ENCODE measurements at places on chromosomes 2 and 18.

DNA sequence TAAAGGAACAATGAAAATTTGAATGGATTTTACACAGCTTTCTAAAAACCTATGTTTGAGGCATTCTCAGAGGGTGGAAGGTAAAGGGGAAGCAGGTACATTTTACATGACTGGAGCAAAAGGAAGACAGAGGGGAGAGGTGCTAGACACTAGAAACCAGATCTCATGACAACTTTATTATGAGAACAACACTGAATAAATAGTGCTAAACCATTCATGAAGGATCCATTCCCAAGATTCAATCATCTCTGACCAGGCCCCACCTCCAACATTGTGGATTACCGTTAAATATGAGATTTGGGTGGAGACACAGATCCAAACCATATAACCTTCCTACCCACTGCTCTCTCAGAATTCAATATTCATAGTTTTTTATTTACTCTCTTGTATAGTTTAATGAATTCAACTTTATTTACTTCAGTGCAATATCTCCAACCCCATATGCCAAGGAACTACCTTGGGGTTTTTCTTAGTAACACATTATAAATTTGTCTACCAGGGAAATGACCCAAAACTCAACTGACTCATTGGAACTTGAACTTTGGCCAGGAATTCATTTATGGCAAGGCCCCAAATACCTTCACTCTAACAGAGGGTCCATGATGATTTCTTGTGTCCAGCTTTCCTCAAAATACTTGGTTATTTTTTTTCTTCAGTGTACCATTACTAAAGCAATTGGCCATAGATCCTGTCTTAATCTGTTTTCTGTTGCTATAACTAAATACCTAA, 317.8 kb downstream of the GULP1 start:
- no peak for DNase-seq

- no peak for DNase-seq
Observed at GRCh38 chr2:104849101-104849500, 4.8 kb upstream of the POU3F3 start.

GRCh38 chr2:108553209-108553919, 19.1 kb downstream of the LIMS1 start:
- no peak for DNase-seq

DNA sequence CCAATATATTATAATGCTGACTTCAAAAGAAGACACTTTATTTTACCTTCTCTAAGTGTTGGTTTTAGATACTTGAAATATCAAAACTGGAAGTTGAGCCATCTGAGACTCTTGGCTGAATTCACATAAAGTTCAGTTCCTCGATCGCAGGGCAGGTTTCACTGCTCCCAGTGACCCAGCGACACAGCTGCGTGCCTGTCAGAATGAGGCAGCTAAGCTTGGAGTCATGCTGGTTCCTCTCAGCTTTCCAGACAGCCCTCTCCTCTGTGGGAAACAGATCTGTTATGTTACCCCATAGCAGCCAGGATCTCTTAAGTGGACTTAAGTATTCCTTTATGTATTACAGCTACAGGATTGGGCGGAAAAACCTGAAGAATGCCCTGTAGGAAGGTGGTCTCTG, 142.8 kb upstream of the ALPP start:
- DNase-seq = no peak

GRCh38 chr2:8567469-8568260, 114.2 kb upstream of the ID2 start:
- no peak for DNase-seq

DNA sequence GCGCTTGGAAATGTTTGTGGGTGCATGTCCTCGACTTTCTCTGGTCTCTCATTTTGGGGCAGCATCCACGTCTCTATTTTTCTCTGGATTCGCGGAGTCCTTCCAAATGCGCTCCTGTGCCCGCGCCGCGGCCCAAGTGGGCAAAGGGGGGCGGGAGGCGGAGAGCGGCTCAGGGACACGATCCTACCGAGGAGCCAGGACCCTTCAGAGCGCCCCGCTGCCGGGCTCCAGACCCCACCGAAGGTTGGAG, 990 bp downstream of the EPAS1 start:
- no peak for DNase-seq

- no peak for DNase-seq
Observed at GRCh38 chr2:26000561-26001082, 18.3 kb upstream of the KIF3C start.

- no peak for DNase-seq
Observed at GRCh38 chr2:51997571-51997970, 965.6 kb upstream of the NRXN1 start.

- no peak for DNase-seq
Observed at GRCh38 chr2:150247481-150247880, 240.0 kb downstream of the RND3 start.

- DNase-seq = no peak
Observed at GRCh38 chr2:73253901-73254300, 19.8 kb downstream of the CCT7 start.

DNA sequence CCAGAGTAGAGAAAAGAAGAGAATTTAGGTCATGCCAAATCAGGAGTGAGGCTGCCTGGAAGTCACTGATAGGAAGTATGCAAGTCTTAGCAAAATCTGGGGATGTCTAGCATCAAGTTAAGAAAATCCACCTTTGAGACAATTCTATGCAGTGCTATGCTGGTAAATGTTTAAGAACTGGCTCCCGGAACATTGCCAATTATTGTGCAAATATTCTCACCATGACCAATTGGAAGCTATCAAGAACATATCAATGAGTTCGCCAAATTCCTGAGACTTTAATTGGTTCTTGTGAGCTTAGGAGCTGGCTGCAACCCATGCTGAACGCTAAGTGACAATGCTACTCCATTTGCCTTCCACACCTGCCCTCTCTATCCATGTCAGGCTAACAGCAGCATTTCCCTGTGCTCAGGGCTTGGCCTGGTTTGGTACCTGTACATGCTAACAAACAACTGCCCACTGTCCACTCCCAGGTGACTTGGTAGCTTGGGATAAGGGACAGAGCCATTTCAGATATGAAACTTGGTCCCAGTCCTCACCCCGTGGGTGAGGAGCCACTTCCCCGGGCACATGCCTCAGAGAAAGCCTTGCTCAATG, 172.9 kb upstream of the KLHL29 start:
- DNase-seq = no peak

- DNase-seq = no peak
Observed at GRCh38 chr18:8471372-8471771, 137.9 kb upstream of the RAB12 start.

GRCh38 chr2:65021709-65022108, 32.5 kb downstream of the SLC1A4 start:
- DNase-seq = no peak

DNA sequence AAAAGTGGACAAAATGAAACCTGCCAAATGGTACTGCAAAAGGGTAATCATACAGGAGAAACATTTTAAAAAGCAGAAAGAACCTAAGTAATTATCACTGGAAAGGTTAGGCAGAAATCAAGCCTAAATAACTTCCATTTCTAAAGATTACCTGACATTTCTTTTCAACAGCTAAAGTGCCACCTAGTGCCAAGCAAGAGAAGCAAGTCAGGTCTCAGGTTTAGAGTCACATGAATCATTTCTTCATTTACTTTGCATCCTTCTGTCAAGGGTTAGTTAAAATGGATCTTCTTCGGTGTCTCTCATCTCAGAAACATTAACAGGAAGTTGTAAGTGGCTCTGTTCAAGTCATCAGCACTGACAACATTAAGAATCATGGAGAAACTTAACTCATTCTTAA, 90.3 kb downstream of the AKAIN1 start:
- DNase-seq = no peak

- DNase-seq = no peak
Observed at GRCh38 chr2:60319031-60319547, 234.4 kb downstream of the BCL11A start.

DNA sequence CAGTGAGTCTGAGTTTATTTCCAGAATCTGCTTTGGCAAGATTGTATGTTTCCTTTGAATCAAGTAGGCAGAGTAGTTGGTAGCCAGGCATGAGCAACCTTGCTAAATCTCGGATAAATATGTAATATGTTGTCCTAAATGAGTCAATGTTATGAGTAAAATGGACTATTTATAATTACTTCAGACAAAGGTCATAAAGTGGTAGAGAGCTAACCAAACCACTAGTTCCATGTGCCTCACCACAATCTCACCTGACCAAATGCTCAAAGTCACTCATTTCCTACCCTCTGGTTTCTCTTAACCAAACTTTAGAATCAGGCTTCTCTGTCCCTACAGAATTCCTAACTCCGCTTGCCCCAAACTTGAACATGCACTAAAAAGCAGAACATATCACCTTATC, 261.2 kb upstream of the FSIP2 start:
- DNase-seq = no peak

DNA sequence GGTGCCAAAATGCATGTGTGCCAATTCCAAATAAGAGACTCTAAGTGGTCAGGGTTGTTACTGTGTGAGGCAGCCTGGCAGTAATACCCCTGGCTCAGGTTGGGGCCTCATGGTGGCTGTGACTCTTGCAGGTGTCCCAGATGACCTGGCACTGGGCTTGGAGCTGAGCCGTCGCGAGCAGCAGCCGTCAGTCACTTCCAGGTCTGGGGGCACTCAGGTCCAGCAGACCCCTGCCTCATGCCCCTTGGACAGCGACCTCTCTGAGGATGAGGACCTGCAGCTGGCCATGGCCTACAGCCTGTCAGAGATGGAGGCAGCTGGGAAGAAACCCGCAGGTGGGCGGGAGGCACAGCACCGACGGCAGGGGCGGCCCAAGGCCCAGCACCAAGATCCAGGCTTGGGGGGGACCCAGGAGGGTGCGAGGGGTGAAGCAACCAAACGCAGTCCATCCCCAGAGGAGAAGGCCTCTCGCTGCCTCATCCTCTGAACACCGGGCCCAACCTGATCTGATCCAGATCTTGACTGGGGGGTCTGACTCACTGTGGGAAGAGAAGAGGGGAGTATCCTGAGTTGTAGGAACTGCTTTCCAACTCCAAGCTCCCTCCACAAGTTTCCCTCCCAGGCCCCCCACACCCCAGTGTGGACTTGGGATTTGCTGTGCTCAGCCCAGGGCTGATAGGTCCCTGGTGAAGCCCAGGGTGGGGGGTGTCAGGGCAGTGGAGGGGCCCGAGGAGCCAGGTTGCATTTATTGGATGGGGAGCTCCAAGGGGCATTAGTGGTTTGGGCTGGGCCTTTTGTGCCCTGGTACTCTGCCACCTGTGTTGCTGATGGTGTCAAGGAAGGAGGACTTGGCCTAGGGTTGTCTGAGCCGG, 5.6 kb downstream of the DNAJB2 start:
- no peak for DNase-seq

DNA sequence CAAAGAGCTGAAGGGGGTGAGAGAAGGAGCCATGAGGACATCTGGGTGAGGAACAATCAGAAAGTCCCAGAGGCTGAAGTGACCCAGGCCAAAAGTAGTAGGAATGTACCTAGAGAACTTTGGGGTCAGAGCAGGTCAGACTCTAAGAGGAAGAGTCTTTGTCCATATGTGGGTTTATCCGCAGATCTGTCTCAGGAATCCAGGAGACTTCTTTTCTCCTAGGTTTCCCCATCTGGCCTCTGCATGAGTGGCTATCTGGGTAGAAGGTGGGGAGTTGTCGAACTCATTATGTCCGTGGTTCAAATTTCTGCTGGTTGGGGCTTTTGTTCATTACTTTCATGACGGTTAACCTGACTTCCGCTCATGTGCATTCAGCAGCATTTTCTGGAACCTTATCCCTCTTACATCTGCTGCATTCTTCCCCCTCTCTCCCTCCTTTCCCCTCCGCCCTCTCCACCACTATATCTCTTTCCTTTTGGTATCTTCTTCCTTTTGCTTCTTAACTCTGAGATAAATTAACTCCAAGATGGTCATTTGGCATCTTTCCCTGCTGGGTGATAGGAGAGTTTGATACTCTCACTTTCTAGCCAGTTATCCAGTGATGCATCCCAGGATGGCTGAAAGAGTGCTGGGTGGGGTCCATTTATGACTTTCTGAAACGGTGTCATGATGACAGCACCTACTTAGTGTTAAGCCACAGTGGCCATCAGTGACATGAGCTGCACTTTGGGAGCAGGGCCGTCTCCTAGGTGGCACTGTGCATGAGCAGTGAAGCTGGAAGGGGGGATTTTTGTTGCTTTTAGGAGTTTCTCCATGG, 2.1 kb downstream of the LIPG start:
- DNase-seq = no peak

DNA sequence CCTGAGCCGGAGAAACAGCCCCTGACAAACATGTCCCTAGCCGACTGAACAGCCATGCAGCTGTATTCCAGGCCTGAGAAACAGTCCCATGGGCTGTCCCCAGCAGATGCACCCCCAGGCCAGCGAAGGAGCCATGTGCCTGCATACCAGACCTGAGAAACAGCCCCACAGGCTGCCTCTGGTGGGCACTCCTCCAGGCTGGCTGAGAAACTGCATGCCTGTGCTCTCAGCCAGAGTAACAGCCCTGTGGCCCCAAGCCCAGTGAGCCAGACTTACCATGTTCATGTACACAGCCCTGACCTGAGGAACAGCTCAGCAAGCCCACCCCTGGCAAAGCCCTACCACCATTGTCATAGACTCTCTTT, 24.8 kb downstream of the BOLL start:
- no peak for DNase-seq

DNA sequence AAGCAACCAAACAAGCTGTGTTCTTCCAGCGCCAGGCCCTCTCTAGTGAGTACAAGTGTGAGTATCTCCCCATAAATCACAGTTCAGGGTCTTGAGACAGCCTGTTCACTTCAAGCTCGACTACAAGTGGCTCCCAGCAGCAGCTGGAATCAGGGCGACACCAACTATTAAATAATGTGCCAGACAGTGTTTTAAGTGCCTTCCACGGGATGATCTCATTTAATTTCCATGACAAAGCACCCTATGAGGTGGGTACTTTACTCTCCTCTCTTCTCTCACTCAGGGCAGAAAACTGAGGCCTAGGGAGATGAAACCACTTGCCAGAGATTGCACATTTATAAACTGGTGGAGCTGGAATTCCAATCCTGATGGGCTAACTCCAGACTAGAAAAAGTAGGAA, 2.6 kb upstream of the FAM136A start:
- DNase-seq = peak; percentile 80

DNA sequence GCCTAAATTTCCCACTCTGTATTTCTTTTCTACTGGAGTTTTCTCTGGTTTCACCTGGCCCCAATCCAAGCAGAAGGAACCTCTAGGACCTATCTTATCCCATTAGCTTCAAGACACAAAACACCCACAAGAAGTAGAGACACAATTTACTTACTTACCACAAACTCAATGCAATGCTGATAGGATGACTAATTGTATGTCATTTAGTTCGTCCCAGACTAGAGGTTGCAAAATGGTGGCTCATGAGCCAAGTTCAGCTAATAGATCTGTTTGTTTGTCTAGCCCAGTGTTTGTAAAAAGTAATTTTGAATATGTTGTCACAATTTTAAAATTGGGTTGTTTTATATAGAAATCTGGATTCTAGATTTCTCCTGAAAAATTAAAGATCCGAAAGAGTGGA, 34.7 kb upstream of the ZSWIM2 start:
- no peak for DNase-seq

DNA sequence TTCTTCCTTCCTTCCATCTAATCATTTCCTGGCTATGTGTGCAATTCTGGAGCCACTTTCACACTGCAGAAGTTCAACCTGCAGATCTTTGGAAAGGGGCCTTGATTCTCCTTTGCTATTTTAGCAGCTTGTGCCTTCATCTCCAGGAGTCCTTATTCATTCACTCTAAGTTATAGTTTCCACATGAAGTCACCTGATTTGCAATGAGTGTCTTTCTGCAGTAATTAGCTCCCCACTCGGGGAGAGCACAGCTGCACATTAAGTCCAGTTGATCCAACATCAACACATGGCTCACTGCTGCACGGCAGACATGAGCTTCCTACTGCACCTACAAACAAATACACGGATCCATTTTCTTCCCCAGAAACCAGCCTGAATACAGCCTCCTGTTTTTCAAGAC, 323.1 kb upstream of the TNP1 start:
- DNase-seq = no peak

GRCh38 chr2:173008786-173009185, 66.9 kb upstream of the MAP3K20 start:
- DNase-seq = no peak

GRCh38 chr2:241904011-241904718, 34.6 kb downstream of the RTP5 start:
- no peak for DNase-seq

Measured in NCI-H1436 (cell line).